ENCODE measurements at places on chromosomes 7 and 10.

- DNase-seq = peak; percentile 40
These were observed 642 bp downstream of the STK32C start for GRCh38 chr10:132306864-132307751.

GRCh38 chr7:129495987-129496386, 6.3 kb upstream of the SMKR1 start:
- no peak for DNase-seq

GRCh38 chr7:150335108-150335773, 6.2 kb downstream of the RARRES2 start:
- DNase-seq = peak; percentile 29

- peak; percentile 75 for DNase-seq
These were observed 871 bp upstream of the GTF2IRD1 start for GRCh38 chr7:74452748-74453321.

- no peak for DNase-seq
These were observed 1.8 kb upstream of the ATG9B start for GRCh38 chr7:151025924-151026671.

GRCh38 chr7:132029369-132030085, 473.1 kb upstream of the PODXL start:
- no peak for DNase-seq

All from D341Med (cell line).